ENCODE measurements at places on chromosomes 2 and 18.

- DNase-seq = no peak
Observed at GRCh38 chr2:207014424-207014823, 75.1 kb downstream of the CPO start.

GRCh38 chr2:48511849-48512470, 18.0 kb upstream of the STON1 start:
- no peak for DNase-seq

GRCh38 chr2:80499095-80499494, 194.5 kb upstream of the LRRTM1 start:
- no peak for DNase-seq

DNA sequence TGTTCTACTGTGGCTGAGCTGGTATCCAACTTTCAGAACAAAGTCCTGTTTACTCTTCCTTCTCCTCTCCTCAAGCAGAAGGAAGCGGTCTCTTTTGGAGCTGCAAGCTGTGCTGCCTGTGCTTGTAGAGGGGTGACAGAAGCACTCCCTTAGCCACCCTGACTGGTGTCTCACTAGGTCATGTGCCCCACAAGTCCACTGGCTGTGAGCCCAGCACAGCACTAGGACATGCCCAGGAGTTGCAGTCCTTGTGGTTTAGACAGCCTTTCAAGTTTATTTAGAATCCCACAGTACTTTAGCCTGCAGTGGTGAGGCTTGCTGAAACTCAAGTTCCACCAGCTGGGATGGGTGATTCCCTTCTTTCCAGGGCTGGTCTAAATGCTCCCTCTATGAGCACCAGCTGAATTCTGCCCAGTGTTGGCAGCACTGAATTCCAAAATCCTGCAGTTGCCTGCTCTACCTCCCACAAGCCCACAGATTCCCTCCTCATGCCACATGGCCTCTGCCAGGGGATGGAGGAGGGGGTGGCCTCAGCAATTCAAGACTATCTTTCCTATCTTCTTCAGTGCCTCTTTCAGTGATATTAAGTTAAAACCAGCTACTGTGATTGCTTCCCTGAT, 61.2 kb downstream of the CCDC85A start:
- DNase-seq = no peak

- DNase-seq = peak; percentile 79
Observed at GRCh38 chr2:105455488-105456003, 56.7 kb upstream of the FHL2 start.

DNA sequence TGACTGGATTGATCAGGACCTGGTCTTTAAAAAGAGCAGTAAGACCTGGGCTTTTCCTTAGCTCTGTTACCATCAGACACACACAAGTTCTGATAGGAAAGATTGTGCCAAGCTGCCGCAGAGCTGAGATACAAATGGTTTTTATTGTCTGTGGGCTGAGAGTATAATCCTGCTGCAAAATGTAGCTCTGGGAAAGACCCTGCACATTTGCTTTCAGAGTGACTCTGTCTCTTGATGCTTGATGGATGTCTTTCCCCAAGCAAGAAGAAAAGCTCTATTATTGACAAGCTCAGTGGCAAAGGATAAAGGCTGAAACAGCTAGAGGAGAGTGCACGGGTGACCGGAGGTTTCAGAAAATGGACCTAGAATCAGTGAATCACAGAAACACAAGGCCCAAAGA, 95.3 kb upstream of the PARD3B start:
- DNase-seq = no peak

DNA sequence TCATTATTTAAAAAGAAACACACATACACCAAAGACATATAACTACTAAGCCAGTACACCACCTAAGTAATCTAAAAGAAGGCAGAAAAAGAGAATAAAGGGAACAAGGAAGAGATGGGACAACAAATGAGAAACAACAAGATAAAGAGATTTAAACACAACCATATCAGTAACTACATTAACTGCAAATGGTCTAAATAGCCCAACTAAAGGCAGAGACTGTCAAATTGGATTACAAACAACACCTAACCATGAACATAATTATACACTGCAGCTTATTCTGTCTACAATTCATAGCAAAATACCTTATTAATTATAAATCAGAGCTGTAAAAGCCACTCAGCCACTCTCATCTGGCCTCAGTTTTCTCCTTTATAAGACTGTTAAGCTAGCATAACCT, 15.0 kb downstream of the PPP4R1 start:
- no peak for DNase-seq

GRCh38 chr2:32773448-32773808, 145.6 kb downstream of the TTC27 start:
- no peak for DNase-seq

GRCh38 chr2:146506851-146507250, 1338.0 kb upstream of the ACVR2A start:
- DNase-seq = no peak

- no peak for DNase-seq
Observed at GRCh38 chr2:112600634-112601033, 16.2 kb downstream of the CHCHD5 start.
